ENCODE measurements at places on chromosomes 1 and 21.

- no peak for DNase-seq
These were observed at the start of gene RASAL2 for GRCh38 chr1:178093951-178094738. Gene RASAL2, plus strand, starts transcription at chr1:178094104. Its CDS starts 389 bp downstream, at chr1:178094493.

DNA sequence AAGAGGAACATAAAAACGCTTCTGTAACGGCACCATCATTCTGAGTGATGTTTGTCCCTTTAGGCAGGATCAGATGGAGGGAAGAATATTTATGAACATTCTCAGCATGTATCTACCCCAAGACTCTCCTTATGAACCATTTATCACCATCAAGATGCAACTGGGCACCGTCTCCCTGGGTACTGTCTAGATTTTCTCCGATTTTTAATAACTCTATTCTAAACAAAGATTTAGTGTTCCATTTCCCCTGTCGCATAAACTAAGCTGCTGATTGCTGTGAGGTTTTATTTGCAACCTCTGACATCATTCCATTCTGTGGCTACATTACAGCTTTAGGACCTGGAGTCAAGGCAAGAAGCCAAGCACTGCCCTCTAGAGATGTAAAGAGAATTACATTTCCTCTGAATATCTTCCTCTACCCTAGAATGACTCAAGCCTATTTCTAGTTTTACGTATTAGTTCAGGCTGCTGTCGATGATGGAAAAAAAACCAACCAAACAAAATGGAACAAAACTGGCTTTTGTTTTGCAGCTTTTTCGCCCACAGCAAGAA is 130.1 kb upstream of the MAP1LC3C start:
- no peak for DNase-seq

- no peak for DNase-seq
These were observed 88.5 kb upstream of the DEPDC1 start for GRCh38 chr1:68585351-68585750.

- DNase-seq, result no peak
These were observed 3.7 kb downstream of the PTPN14 start for GRCh38 chr1:214547747-214548146.

- peak; percentile 39 for DNase-seq
These were observed 339 bp upstream of the RNPC3 start for GRCh38 chr1:103525114-103525606.

GRCh38 chr1:63827411-63828321 is 53.8 kb downstream of the ROR1 start:
- no peak for DNase-seq

DNA sequence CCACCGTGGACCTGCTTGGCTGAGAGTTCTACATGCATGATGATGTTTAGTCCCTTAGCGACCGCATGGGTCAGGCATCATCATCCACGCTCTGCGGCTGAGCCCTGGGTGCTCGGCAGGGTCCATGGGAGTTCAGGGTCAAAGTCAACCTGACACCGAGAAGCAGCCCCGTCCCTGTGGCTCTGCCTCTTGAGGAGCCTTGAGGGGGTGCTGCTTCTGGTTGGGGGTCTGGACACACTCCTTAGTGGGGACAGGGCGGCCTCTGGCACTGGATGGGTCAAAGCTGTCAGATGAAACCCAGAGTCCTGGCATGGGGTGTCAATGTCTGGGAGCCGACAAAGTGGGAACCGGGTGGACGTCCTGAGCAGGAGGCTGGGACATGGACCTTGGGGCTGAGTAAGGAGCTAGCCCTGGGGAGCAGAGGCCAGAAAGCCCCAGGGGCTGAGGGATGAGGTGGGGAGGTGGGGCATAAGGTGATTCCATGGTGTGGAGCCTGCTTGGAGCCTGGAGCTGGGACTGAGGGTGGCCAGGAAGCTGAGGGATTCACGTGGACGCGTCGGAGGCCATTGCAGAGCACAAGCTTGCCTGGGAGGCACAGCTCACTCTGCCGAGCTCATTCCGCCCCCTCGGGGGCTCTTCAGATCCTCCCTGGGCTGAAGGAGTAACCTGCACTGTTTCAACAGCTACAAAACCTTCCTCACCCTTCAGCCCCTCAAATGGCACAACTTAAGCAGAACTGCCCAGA is 53.9 kb downstream of the UMODL1 start:
- no peak for DNase-seq

GRCh38 chr21:39386194-39386593 is 37.3 kb upstream of the HMGN1 start:
- no peak for DNase-seq

DNA sequence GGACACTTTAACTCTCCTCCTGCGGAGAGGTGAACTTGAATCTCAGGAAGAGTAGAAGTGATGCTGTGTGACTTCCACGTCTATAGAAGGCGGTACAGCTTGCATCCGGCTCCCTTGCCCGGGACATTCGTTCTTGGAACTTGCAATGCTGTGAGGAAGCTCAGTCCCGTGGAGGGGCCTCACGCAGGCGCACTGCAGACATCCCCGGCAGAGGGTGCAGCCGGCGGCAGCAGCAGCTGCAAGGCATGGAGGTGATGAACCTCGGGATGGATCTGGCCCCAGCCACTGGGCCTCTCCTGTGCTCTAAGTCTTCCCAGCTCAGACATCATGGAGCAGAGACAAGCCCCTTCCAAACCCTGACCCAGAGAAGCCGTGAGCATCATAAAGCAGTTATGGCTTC is 61.8 kb upstream of the SOD1 start:
- DNase-seq, result no peak

DNA sequence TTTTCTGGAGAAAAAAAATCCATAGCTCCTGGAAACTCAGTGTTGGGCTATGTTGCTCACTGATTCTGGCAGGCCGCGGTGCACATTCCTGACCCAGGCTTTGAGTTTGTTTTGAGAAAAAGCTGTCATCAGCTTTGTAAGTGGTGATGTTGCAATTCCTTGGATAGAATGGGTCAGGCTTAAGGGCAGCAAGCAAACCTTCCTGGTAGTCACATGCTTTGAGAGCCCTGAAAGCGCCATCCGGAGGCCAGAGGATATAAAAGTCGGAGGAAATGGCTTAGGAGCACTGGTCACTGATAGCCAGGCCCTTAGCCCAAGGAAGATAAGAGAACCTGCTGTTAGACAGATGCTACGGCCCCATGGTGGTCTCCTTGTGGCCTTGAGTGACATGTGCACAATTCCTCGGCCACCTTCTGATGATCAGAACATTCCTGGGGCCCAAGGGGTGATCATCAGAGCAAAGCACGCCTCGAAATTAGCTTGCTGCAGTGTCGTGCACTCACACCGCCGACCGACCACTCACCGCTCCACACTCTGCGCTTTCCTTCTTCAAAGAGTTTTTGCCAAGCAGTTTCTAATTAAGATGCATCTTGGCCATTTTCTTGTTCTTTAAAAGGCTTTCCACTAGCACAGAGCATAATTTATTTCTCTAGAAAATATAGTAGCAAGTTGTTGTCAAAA is 78.6 kb downstream of the MAN1C1 start:
- DNase-seq, result no peak

- no peak for DNase-seq
These were observed 3.1 kb downstream of the CLIC6 start for GRCh38 chr21:34671891-34672290.

DNA sequence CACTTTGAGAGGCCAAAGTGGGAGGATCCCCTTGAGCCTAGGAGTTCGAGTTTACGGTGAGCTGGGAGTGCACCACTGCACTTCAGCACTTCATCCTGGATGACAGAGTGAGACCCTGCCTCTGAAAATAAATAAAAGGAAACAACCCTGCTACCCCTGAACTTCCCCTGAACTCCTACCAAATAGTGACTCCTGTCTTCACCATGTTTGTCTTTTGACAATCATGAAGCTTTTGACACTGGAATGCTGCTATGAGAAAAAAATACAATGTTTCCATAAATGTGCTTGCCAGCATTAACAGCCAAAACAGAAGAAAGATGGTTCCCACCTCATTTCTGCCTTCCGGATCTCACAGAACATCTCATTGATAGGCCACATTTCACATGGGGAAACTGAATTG is 10.4 kb downstream of the ZBTB8A start:
- no peak for DNase-seq

DNA sequence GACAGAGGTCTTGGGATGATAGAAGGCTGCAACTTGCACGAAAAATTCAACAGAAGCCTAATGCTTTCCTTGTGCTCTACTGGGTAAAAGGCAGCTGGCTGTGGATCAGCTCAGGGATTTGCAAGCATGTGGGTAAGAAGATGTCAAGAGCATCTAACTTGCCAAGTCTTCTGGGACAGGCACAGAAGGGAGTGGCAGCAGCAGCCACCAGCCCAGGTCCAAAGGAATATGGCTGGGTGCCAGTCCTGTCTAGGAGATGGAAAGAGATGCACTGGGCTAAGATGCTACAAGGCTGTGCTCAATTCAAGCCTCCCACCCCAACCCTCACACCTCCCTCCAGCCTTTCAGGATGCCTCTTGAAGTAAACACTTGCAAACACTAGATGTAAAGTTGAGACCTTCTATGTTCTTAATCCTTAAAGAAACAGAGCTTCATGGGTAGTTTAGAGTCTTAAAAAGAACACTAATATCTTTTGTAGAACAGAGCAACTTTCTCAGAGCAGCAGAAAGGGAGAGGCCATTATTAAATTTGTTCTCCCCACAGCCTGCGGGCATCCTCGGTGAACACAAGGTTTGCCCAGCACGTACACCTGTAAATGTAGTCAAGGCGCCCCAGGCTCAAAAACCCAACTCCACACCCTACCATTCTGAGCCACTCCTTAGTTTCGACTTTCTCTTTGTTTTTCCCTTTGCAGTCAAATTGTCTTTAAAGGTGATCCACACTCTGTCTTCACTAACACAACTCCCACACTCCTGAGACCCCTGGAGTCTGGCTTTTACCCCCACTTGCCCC is 64.6 kb upstream of the BCAR3 start:
- DNase-seq, result no peak

- DNase-seq, result no peak
These were observed 209.8 kb downstream of the PTPRC start for GRCh38 chr1:198848649-198849048.

- DNase-seq, result peak; percentile 54
These were observed at the start of gene TMEM63A for GRCh38 chr1:225881959-225882693. Gene TMEM63A, minus strand, starts transcription at chr1:225882380. Its CDS starts 4,800 bp downstream, at chr1:225877580.

GRCh38 chr1:84862810-84863251 is 30.2 kb downstream of the LPAR3 start:
- no peak for DNase-seq

DNA sequence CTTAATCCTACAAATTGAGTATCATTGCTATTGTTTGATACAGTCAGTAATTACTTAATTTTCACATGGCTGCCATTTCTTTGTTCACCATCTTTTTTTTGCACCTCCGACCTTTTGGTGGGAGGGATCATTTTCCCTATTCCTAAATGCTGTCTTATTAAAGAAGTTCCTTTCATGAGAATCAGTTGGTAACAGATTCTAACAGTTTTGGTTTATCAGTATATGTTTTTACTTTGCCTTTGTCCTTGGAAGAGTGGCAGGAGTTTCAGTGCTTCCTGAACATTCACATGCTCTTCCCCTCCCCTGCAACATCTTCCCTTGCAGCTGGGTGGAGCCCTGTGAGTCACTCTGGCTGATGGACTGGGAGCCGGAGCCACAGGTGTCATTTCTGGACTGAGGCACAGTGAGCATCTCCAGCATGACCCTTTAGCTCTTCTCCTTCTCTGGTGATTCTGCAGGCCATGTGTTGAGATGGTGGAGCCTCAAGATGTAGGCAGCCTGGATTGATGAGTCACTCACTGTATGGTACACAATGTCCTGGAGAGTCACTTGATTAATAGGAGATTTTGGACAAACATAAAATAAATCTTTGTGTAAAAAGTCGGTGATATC is 217.7 kb downstream of the URB2 start:
- no peak for DNase-seq

DNA sequence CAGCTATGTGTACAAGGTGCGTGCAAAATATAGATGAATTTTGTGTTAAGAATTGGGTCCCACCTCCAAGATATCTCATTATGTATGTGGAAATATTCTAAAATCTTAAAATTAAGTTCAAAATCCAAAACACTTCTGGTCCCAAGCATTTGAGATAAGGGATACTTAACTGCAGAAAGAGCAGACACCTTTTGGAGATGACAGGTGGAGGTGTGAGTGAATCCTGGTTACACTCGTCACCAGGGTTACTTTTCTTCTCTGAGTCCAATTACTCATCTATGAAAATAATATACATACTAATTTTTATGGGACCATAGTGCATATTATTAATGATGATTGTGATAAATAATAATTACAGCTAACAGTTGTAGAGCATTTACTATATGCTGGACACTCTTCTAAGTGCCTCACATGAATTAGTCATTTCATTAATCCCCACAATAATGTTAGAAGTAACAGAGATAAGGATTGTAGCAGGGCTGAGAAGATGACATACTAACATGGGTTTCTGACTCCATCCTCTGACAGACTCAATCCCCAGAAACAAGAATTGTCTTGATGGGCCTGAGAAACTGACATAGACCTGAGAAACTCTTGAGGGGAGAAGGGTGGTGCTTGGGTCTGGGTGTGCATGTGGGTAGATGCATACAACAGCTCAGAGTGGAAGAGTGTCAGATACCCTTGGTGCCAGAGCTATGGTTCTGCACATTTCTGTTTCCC is 8.3 kb upstream of the FASLG start:
- no peak for DNase-seq

GRCh38 chr1:156926175-156926574 is 5.7 kb downstream of the LRRC71 start:
- no peak for DNase-seq

DNA sequence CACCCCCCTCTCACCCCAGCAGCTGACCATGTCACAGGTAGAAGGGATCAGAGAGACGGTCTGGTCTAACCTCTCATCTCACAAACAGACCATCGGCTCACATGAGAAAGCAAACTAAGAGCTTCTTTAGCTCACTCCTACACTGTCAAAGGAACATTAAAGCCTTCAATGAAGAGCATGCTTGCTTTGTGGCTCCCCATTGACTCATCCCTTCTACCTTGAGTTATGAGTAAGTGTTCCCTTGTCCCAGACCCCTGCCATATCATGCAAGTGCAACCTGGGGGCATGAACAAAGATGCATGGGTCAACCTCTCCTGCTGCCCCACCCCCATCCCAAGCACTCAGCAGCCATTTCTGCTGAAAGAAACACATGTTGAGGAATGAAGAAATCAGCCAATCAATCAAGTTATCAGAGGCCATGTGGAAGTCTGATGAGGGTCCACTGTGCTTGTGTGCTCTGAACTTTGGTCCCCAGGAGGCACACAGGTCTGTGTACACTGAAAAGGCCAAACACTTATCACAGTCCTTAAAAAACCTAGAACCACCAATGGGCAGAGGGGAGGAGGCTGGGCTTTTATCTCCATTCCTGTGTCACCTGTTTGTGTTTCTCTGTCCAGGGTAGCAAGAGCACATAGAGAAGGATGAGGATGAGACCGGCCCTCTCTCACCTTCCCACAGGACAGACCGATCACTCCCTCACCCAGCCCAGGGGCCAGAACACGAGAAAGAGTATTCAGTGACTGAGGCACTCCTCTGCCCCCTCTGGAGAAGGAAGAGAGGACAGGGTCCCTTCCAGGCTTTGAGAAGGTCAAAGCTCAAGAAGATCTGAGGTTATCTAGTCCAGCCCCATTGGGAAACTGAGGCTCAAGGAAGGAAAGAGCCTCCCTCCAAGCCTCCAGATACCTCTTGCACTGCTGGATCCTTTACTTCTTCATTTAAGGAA is 9.5 kb downstream of the ETNK2 start:
- no peak for DNase-seq

GRCh38 chr1:2530513-2531361 is 674 bp upstream of the HES5 start:
- no peak for DNase-seq
